ENCODE measurements at places on chromosomes 5 and 9. TPM values are rescaled to one million over a fixed set of nuclear protein-coding genes. Genes with fewer than 3 reads are reported as not detected.

Gene RLN1
- total RNA-seq: not detected

Gene C5orf58
- not detected for total RNA-seq

Gene ORM2
- not detected for total RNA-seq

Gene AGXT2
- total RNA-seq: not detected
